NCI-H2029 treated with DMSO at 0.1 percent for 48 hours (cell line): ENCODE measurements at places on chromosomes 6 and 20.

- DNase-seq, result no peak
Measured at GRCh38 chr20:50048420-50049166, 64.4 kb downstream of the UBE2V1 start.

GRCh38 chr6:22568854-22569253 lies 512 bp upstream of the HDGFL1 start:
- no peak for DNase-seq

DNA sequence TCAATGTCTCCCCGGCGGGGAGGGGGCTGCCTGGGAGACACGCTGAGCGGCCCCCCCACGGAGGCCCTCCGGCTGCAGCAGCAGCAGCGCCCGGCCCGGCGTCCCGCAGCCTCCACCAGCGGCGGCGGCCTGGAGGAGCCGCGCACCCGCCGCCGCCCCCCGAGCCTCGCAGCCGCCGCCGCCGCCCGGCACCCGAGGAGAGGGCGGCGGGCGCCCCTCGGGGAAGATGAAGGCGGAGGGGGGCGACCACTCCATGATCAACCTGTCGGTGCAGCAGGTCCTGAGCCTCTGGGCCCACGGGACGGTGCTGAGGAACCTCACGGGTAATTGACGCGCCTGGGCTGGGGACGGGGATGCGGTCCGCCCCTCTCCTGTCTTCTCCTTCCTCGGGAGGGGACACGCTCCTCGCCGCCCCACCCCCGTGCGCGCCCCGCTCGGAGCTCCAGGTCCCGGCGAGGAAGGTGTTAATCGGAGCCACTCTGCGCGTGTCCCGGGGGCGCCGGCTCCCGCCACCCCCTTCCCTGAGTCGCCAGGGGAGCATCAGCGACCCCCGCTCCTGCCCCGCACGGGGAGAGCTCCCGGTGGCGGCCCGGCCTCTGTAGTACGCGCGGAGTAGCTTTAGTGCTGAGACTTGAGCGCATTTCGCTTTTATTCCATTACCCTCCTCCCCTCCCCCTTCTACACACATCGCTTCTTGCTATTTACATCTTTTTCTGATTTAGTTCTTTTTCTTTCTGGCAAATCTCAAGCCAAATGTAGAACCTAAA lies 686 bp downstream of the TMEM170B start:
- no peak for DNase-seq

GRCh38 chr20:23349338-23350195 lies 1.0 kb upstream of the NXT1 start:
- DNase-seq, result peak; percentile 24

DNA sequence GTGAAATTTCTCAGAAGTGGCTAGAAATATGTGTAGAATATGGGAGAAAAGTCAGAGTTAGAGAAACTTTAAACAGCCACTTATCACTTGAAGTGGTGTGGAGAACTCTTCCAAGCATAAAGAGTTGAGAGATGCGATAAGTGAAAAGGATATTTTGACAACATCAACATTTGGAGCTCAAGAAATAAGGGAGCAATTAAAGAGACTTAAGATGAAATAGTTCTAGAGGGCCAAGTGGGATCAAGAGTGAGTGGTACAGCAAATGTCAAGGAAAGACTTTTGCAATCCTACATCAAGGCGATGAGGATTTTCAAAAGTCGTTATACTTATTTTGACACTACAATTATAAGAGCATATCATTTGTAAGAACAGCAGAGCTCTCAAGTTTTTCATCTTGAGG lies 9.6 kb downstream of the RSPH4A start:
- DNase-seq, result no peak

- DNase-seq, result no peak
Measured at GRCh38 chr20:51404297-51405060, 138.0 kb downstream of the NFATC2 start.

- no peak for DNase-seq
Measured at GRCh38 chr6:108951351-108951953, 103.2 kb downstream of the ARMC2 start.

DNA sequence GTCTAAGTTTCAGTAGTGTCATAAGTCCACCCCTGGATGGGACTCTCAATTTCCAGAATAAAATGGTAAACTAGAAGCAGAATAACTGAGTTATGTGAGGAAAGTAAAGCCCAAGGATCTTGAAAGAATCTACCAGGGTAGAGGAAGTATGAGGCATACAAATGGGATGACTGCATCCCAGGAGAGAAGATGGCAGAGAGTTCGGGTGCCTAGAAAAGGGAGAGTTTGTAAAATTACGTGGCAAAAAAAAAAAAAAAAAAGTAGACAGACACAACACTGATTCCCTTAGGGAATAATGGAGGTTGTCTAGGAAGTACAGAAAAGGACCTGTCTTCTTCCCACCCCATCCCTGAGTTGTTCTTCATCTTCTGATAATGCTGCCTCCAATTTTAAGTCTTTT lies 3.4 kb downstream of the GABBR1 start:
- DNase-seq, result no peak

- no peak for DNase-seq
Measured at GRCh38 chr6:110378552-110378951, 20.4 kb upstream of the METTL24 start.

GRCh38 chr6:136526937-136527336 lies 23.3 kb downstream of the MAP7 start:
- DNase-seq, result no peak

DNA sequence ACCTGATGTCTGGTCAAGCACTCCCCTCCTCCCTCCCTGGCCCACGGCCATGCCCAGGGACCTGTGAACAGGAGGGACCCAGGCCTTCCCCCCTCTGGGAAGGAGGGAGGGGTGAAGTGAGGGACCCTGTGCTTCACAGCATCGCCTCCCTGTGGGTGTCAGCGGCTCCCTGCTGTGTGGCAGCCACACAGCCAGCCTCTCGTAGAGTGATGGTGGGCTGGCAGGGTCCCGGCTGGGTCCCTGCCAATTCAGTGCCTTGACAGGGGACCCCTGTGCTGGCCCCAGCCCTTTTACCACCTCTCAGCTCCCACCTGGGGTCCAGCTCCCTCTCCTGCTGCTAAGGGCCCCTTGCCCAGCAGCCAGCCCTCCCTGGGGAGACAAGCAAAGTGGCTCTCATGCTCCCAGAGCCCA lies 31.3 kb upstream of the GRM4 start:
- no peak for DNase-seq

DNA sequence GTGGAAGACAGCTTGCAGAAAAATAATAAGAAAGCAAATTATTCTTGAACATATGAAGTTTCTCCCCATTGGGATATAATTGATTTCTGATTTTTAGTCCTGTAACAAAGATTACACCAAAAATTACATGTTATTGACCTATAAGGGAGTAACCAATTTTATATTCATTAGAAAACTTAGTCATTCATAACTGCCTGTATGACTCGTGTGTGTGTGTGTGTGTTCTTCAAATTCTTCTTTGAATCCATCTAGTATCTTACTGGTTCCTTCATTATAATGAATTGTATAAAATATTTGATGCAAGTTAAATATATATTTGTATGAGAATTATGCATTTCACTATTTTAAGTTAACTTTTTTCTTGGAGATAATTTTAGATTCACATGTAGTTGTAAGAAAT lies 310.4 kb downstream of the HAO1 start:
- no peak for DNase-seq

DNA sequence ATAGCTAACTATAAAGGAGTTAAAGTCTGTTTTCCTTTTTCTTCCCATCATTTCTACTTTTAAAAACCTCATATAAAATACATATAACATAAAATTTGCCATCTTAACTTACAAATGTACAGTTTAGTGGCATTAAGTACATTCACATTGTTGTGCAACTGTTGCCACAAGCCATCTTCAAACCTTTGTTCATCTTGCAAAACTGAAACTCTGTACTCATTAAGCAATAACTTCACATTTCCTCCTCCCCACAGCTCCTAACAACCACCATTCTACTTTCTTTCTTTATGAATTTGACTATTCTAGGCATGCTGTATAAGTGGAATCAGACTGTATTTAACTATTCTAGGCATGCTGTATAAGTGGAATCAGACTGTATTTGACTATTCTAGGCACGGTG lies 4.5 kb downstream of the CCDC170 start:
- no peak for DNase-seq

DNA sequence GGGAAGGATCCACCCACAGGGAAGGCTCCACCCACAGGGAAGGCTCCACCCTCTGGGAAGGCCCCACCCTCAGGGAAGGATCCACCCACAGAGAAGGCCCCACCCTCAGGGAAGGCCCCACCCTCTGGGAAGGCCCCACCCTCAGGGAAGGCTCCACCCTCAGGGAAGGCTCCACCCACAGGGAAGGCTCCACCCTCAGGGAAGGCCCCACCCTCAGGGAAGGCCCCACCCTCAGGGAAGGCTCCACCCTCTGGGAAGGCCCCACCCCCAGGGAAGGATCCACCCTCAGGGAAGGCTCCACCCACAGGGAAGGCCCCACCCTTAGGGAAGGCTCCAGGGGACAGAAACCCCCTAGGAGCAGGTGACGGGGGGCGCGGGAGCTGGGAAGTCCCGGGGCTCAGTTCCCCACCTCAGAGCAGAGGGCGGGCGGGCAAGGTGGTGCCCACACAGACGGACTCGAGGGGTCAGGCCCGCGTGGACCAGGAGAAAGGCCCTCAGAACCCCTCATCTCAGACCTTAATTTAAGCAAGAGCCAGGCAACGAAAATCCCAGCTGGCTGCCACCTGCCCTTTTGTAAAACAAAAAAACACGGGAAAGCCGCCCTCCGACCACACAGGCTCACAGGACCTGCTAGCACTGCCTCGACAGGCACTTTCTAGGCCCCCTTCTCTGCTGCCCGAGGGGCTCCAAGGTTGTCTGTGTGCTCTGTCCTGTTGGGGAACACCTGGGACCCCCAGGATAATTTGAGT lies 39.7 kb downstream of the KCNQ2 start:
- no peak for DNase-seq

DNA sequence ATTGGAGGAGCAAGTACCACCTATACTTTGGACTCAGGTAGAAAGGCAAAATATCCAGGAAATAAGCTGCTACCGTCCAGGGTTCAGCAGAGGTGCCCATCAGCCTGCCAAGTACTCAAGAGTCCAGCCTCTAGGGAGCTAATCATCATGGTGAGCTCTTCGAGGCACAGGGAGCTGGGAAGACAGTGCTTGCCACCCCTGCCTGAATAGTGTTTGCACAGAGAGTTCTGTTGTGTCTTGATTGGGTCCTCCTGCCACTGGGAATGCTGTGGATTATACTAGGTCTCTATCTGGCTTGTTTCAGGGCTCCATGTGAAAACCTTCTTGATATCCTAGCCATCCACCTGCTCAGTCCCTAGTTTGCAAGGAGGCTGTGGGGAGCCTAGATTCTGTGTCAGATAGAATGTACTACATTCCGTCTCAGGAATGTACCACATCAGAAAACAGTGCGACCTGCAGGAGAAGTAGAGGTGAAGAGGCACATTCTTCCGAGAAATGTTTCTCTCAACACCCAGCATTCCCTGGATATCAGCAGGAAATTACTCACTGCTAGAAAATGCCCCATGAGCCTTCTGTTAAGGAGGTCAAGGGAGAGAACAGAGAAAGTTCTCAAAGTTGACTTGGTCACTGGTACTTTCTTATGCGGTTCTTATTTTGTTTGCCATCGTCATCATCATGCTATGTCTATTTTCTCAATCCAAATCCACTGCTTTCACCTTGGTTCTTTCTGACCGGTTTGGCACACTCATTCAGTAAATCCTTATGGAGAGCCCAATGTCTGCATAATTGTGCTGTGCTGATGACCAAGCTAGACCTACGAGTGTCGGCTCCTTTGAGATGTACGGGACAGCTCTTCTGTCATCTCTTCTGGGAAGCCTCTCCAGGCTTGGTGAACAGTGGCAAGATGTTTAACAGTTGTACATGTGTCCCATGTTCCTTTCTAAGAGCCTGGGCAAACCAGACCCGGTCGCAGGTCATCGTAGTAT lies 30.7 kb downstream of the PTPN1 start:
- DNase-seq, result no peak

DNA sequence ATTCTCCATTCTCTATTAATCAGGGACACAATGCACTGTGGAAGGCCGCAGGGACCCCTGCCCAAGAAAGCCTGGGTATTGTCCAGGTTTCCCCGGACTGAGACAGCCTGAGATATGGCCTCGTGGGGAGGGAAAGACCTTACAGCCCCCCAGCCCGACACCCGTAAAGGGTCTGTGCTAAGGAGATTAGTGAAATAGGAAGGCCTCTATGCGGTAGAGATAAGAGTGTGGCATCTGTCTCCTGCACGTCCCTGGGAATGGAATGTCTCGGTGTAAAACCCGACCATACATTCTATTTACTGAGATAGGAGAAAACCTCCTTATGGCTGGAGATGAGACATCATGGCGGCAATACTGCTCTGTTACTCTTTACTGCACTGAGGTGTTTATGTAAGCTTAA lies 15.7 kb upstream of the EIF2S2 start:
- no peak for DNase-seq

GRCh38 chr20:17189976-17190695 lies 36.7 kb upstream of the PCSK2 start:
- no peak for DNase-seq

GRCh38 chr6:10901770-10902169 lies 14.9 kb downstream of the SYCP2L start:
- DNase-seq, result no peak

DNA sequence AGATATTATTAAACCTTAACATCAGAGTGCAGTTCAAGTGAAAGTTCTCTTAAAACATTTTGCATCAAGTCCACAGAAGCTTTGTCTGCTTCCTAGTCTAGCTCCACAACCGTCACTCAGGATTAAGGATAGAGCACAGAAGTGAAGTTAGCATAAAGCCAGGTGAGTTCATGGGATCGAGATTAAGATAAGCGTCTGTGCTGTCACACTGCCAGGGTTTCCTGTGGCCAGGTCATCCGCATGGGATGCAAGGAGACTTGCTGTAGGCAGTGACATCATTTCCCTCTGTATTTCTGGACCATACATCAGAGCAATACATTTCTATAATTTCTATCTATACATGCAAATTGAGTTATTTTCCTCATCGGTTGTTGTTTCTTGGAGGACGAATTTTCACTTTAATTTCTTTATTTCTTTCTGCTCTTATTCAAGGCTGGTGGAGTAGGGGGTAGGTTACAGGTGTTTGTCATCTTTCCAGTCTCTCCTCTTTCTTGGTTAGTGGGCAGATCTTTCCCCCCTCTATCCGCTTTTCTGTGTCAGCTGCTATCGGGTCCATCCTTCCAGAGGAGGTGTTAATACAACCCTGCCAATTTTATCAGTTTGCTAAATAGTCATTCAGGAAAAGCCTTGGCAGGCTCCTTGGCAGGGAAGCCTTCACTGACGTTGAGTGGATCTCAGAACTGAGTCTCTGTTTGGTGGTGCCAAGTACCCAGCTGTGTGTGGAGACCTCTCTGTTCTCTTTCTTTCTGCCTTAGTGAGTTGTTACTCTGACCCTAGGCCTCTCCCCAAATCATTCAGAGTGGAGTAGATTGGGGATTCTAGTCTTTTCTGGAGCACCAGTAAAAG lies 307.6 kb upstream of the MAP3K7 start:
- DNase-seq, result no peak

DNA sequence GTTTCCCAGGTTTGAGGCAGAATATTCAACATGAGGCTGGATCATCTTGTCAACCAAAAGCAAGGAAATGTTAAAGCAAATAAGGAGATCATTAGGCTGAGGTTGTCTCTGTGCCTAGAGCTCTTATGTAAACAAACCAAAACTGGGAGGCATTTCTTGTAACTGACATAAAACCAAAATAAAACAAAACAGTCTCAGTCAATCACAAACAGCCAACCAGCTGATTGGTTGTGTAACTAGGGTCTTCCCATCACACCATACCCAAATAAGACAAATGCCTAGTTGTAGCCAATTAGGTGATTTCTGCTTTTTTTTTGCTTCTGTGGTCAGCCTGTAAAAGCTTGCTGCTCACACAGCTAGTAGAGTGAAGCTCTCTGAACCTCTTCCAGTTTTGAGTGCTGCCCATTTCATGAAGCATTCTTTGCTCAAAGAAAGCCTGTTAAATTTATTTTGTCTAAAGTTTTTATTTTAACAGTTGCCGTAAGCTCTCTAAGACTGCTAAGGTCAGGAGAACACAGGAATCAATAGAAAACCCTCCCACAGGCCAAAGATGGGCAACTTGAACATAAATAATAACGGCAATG lies 8.9 kb upstream of the FITM2 start:
- DNase-seq, result peak; percentile 8
